CD14-positive monocyte (primary cell): ENCODE measurements at places on chromosomes 2 and 18.

DNA sequence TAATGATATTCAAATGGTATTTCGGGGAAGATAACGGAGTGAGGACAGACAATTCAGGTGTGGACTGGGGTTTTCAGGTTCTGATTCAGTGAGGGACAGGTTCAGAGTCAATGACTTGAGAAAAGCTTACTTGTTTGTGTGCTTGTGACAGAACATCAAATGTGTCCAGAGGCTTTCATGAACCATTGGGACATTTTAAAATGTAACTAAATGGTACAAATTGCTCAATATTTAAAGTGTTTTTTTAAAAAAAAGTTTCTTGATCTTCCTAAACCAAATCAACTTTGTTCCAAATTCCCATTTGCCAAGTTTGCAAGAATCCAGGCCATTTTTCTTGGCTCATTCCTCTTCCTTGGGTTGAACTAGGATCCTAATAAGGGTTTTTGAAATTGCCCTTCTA, 59.4 kb upstream of the BZW1 start:
- no peak for DNase-seq

- DNase-seq = no peak
Measured at GRCh38 chr18:27772081-27772480, 404.8 kb downstream of the CDH2 start.

DNA sequence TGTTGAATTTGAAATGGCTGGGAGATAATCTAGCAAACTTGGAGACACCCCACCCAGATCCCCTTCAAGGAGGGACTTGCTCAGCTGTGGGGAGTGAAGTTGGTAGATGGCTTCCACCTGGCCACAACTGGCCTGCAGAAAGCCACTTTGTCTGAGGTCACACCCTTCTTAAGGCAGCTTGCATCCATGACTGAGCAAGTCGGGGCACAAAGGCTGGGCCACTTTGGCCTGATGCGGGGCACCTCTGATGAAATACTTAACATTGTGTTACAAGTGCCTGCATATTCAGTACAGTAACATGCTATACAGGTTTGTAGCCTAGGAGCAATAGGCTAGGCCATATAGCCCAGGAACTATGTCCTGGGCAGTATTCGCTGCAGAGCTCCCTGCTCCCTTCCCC, 13.4 kb upstream of the RPL37A start:
- no peak for DNase-seq

DNA sequence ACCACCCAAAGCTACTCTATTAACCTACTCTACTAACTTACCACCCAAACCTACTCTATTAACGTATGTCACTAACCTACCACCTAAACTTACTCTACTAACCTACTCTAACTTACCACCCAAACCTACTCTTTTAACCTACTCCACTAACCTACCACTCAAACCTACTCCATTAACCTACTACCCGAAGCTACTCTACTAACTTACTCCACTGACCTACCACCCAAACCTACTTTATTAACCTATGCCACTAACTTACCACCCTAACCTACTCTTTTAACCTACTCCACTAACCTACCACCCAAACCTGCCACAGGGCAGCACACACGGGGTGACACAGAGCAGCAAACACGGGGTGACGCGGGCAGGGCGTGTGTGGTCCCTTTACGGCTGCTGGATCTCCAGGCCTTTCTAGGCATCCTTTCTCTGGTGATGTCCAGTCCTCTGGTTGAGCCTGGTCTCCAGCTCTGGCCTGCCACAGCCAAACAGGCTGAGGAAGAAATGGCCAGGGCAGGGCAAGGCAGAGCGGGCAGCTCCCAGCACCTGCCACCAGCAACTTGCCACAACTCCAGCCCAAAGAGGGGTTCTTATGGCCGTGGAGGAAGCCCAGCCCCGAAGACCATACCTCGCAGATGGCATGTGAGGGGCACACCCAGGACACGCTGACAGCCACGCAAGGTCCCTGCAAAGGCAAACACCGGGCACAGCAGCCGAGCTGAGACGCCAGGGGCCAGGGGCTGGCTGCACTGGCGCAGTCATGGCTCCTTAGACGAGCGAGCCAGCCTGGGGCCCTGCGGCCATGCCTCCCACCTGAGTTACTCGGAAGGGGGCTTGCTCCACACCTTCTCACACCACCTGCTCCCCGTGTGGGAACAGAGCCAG, 25.7 kb downstream of the PXDN start:
- no peak for DNase-seq

DNA sequence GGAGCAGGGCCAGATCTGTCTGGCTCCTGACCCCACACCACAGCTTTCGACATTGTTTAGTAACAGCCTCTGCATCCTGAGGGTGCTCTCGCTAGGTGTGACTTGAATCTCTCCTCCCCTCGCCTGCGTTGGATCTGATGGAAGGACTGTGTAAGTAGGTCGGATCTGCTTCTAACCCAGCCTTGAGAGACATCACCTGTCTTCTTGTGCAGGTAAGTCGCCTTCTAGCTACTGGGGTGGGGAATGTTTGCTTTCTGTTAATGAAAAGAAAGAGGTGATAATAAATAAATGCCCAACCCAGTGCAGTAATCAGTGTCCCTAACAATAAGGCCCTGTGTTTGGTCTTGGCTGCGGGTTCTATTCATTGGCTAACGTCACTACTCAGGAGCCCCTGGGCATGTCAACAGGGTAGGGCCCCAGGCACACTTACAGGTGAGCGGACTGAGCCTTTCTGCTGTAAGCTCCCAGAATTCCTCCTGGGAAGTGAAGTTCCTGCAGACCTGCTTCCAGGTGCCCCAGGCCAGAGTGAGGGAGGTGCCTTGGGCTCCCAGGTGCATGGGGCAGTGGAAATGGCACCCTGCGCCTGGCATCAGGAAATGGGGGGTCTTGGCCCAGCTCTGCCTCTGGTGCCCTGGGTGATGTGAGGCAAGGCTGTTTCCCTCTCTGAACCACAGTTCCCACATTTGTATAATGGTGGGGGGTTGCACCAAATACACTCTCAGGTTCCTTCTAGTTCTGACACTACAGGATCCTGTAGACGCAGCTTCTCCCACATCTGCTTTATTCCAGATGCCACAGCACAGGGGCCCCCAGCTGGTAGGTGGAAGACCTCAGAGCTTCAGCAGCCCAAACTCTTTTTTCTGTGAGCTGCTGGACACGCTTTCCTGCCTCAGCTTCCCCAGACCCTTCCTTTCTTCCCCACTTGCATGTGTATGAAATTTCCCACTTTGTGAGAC, 11.2 kb upstream of the FOSL2 start:
- peak; percentile 23 for DNase-seq

- DNase-seq = no peak
Measured at GRCh38 chr2:664063-664462, 13.1 kb downstream of the TMEM18 start.

DNA sequence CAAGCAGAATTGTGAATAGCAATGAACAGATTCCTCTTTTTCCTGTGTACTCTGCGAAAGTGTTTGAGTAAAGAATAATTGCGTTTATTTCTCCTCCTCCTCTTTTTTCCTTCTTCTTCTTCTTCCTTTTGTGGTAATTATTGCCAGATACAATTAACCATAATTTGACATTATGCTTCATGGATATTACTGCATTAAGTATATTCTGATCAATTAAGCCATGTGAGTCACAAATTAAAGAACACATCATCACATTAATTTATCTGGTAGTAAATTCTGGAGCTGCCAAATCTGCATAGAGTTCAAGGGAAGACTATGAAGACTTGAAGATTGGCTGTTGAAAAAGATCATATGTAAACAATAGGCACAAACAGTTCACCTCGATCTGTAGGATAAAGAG, 72.9 kb upstream of the TFPI start:
- DNase-seq = no peak

DNA sequence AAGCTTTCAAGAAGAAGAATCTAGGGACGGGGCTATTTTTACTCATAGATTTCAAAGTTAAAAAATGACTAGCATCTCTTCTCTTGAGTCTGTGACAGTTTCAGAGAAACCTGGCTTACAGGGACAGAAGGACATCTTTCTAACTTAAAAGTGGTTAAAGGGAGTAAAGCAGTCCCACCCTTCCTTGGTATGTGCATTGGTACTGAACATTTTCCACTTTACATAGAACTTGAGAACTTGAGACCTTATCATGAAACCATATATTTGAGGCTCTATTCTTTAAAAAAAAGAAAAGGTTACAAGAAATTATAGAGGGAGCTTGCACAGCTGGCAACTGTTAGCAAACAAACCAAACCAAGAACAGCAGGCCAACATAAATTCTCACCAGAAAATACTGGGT, 73.4 kb upstream of the GAREM1 start:
- no peak for DNase-seq

- no peak for DNase-seq
Measured at GRCh38 chr2:173881461-173881860, 83.7 kb downstream of the SP3 start.

DNA sequence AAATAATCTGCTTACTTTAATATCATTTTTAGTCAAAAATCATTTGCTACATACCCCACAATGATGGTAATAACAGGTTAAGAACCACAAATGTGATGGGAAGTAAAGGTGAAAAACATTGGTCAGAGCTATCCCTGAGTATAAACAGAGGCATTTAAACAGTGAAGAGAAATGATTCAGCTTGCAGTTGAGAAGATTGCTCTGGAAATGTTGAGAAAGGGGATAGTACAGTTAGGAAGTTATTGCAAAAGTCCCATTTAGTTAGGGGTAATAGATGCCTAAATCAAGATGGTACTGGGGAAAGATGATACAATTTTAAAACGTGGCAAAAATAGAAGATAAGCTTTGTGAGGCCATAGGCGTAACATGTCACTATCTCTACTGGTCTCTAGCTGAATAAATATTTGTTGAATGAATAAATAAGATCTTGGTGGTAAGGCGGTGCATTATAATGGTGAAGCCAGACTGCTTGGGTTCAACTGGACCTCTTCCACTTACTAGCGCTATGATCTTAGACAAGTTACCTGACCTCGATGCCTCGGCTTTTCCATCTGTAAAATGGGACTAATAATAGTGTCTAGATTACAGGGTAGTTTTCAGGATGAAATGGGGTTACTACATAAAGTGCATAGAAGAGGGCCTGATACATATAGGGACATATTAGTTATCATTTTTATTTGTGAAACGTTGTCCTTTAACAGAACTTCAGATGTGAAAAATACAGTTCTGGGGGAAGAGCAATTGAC, 2.0 kb upstream of the BZW1 start:
- no peak for DNase-seq

DNA sequence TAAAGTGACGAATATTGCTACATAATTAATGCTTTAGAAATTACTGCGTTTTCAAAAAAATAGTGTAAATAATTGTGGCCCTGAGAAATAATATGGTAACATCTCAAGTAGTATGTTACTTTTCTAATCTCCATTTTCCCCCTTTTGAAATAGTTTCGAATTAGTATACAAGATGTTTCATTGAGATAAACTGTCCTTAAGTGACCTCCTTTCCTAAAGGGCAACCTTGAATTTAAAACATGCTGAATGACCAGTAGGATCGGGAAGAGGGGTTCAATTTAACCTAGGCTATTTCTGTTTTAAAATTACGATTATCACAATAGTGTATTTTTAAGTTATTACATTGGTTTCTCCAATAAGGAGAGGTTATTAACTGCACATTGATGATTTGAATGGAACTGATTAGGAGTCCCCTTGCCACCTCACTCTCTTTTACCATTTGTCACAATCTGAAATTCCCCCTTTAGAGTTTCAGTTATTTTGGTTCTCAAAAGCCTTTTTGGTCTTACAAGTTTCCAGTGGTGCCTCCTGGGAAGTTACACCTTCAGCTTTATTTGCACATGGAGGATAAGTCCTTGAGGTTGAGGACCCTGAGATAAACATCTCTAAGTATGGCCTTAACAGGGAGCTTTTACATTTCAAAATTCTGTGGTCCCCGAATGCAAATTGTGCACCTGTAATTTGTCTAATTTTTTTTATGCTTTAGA, 2.3 kb downstream of the ACTR3 start:
- DNase-seq = no peak

DNA sequence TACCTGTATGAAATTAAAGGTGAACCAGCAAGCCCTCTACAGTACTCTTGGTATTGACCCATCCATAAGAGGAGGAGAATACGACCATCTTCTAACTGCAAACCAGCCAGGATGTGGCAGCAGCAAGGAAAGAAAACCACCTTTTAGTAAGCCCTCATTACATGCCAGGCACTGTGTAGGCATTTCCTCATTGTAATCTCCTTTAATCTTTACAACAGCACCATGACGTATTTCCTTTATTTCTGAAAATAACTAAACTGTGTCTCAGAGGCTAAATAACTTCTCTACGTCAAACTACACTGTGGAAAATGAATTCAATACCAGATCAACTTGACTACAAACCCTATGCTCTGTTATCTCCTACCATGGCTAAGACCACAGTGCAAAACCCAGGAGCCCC, 18.2 kb downstream of the WDR35 start:
- DNase-seq = no peak

- DNase-seq = no peak
Measured at GRCh38 chr2:19787134-19787533, 114.6 kb downstream of the TTC32 start.

- DNase-seq = peak; percentile 85
Measured at GRCh38 chr2:68367953-68368653, 3.0 kb downstream of the PLEK start.

- DNase-seq = no peak
Measured at GRCh38 chr2:27241761-27242613, 20.9 kb downstream of the SLC30A3 start.

DNA sequence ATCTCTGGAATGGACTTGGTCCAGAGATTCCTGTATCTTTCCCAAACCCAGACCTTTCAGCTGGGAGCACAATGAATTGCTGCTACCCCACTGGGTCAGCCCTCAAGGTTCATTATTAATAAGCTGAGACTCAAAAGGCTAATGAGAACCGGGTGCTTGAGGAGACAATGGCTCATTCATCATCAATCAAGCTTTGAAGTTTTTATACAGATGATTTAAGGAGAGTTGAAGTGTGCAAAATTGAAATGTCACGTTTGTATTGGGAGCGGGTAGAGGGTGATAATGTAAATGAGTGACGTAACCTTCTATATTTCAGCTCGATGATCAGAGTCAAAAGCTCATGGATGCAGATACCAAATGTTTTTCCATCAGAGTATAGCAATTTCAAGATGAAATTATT, 744.9 kb downstream of the ERBB4 start:
- no peak for DNase-seq

DNA sequence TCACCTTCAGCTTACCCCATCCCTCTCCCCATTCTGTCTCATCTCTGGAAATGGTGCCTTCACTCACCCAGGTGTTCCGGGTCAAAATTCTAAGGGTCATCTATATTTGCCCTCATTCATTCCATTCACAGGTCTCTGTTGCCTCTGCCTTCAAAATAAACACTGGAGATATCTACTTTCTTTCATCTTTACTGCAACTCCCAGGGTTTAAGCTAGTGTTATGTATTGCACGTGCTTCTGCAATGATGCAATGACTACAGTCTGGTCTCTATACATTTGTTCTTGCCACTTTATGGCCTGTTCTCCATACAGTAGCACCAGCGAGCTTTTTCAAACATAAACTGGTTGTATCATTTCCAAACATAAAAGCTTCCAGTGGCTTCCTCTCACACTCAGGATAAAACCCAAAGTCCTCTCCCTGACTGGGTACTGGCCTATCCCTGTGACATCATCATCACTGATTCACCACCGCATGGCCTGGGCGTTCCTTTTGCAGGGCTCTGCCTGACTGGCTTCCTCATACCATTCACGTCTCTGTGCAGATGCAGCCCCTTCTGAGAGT, 14.3 kb downstream of the DSG2 start:
- DNase-seq = no peak

- no peak for DNase-seq
Measured at GRCh38 chr18:957829-958228, 53.2 kb downstream of the ADCYAP1 start.

- no peak for DNase-seq
Measured at GRCh38 chr2:123816203-123816602, 208.9 kb upstream of the CNTNAP5 start.
